ENCODE measurements at places on chromosomes 7 and 10.

DNA sequence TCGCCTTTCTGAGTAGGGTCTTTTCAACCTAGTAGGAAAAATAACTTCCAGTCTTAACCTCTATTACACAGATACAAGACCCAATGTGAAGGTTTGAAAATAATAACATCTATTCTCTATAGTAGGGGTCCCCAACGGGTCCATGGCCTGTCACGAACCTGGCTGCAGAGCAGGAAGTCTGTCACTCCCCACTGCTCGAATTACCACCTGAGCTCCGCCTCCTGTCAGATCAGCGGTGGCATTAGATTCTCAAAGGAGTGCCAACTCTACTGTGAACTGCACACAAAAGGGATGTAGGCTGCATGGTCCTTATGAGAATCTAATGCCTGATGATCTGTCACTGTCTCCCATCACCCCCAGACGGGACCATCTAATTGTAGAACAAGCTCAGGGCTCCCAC lies 7.4 kb downstream of the YWHAG start:
- DNase-seq, result no peak

DNA sequence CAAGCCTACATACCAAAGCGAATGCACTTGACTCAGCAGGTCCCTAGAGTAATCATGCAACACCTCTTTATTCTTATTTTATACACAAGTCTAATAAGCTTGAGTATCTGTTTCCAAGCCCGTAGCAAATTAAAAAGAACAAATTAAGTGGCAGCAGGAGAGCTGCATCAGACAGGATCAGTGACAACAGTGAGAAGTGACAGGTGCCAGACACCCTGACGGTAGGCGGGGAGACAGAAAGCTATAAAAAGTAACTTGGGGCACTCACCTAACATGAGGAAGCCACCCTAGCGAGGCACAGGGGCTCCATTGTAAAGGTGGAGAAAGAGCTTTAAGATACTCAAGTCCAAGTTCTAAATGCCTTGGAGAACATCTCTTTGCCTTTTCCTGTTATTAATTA lies 174.2 kb downstream of the PLXNA4 start:
- DNase-seq, result peak; percentile 19

DNA sequence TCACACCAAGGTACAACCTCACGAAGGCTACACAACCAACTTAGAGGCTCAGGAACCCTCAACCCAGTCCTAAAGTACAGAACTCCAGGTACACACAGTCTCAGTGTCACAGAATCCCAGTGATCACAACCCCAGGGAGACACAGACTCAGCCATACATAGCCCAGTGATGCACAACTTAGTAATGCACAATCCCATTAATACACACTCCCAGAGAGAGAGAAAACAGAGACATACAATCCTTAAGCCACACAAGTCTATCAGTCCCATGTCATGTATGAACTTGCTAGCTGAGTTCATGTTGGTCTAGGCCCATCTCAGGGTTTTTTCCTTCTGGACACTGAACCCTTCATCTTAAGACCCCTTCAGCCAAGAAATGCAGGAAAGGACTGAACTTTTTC lies 4.6 kb downstream of the KCNIP2 start:
- no peak for DNase-seq

- DNase-seq, result peak; percentile 98
Measured at GRCh38 chr7:38232502-38233366, 40.7 kb downstream of the TARP start.

- no peak for DNase-seq
Measured at GRCh38 chr10:71945819-71946474, 18.2 kb upstream of the CHST3 start.
